Cardiac fibroblast (primary cell): ENCODE measurements at places on chromosomes 5 and 9.
A peak's percentile ranks its signal among the peaks of the same experiment; 100 is the strongest.

DNA sequence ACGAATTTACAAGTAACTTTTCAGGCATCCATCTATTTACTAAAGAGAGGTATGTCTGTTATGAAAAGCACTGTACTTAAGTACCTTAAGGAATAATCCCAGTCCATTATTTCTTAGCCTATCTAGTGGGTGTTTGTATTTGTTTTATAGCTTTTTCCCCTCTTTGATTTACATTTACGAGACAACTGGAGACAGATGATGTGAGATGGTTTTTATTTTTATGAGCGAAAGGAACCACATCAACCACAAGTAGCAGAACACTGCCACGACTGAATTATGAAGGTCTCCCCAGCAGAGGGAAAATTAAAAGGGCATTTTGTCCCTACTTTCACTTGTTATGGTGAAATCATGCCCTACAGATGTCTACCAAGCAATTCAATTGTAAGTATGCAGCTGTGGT lies 357.8 kb downstream of the NFIB start:
- DNase-seq = no peak

GRCh38 chr5:127307868-127308267 lies 17.3 kb downstream of the MEGF10 start:
- no peak for DNase-seq

DNA sequence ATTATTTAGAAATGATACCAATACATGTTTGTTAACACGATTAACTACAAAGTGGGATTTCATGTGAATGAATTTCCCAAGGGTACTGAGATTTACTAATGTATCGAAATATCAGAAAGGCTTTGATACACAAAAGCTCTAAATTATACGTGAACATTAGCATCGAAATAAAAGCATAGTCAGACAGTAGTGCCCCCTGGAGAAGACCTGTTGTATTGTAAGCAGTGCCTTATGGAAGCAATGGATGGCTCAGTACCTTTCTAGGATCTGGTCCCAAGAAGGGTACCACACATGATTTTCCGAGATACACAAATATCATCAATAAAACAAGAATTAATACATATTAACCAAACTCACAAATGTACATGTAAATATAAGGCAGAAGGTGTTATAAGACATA lies 153.8 kb downstream of the CDH12 start:
- DNase-seq = no peak

DNA sequence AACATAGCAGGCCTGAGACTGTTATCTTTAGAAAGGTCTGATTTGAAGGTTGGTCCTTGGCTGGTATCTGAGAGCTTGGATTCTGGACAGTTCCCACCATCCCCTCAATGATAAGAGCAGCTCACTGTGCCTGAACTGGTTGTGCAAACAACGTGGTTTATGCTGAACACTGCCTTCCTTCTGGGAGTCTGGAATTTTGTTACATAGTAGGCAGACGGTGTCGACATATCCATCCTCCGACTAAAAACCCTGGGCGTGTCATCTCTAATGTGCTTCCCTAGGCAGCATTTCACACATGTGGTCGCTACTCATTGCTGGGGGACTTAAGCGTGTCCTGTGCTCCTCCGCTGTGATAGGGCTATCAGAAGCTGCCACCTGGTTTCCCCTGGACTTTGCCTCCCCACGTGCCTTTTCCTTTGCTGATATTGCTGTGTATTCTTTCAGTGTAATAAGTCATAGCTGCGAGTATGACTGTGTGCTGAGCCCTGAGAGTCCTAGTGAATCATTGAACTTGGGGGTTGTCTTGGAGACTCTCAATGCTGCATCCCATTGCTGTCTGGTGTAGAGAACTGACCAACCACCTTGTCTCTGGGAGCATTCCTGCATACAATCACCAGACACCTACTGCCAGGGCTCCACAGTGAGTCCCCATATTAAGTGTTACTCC lies 119.1 kb upstream of the TBC1D2 start:
- peak; percentile 97 for DNase-seq

- DNase-seq = no peak
Measured at GRCh38 chr5:34604119-34604675, 51.9 kb upstream of the RAI14 start.

DNA sequence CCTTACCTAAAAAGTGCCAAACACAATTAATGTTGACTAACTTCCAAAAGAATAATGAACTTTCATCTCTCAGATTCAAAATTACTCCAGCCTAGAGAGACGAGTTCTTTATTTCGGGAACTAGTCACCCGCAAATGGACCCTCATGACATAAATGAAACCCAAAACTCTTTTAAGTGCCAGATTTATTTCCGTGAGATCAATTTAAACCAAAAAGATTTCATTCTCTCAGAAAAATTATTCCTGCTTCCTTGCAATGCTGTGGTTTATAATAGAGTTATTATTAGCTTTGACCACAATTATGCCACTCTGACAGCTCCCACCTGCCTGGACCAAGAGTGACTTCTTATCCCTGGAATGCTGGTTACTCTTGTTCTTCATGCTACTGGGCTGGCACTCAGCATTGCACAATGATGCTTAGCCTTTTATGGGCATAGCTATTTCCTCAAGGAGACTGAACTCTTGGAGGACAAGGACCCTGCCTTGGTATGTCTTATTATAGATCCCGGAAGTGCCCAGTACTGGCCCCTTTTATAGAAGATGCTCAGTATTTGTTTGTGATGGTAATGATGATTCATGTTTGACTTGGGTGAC lies 183.5 kb downstream of the SNX18 start:
- peak; percentile 97 for DNase-seq

DNA sequence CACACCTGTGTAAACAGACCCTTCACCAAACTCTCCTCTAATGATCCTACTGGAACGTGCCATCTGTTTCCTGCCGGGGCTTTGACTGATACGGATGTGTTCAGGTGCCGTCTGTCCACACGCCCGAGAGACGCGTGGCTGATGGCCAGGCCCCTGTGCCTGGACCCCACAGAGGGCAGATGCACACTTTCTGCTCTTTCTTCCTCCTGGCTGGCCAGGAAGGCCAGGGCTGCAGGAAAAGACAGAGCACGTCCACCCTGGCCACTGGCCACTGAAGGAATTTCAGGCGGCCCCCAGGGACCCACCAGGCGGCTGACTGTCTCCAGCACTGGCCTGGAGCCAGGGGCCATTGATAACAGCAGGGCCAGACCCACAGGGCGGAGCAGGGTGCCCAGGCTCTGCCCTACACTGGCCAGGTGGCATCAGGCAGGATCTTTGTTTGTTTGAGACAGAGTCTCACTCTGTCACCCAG lies 3.6 kb upstream of the ENG start:
- peak; percentile 57 for DNase-seq

DNA sequence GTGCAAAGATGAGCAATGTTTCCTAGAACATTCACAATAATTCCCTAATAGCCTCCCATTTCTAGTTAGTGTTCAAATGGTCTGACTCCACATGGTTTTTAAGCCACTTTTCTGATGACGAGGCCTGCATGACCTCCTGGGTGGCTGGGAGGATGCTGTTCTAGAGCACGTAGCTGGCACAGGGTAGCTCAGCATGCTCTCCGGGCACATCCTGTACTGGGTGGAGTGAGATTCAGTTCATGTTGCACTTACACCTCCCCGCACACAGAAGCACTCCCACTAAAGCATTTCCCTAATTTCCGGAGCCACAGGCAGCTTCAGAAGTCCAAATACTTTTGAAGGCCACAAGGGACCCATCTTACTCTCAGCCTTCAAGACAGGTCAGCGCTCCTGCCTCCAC lies 159.8 kb upstream of the LHFPL2 start:
- no peak for DNase-seq

DNA sequence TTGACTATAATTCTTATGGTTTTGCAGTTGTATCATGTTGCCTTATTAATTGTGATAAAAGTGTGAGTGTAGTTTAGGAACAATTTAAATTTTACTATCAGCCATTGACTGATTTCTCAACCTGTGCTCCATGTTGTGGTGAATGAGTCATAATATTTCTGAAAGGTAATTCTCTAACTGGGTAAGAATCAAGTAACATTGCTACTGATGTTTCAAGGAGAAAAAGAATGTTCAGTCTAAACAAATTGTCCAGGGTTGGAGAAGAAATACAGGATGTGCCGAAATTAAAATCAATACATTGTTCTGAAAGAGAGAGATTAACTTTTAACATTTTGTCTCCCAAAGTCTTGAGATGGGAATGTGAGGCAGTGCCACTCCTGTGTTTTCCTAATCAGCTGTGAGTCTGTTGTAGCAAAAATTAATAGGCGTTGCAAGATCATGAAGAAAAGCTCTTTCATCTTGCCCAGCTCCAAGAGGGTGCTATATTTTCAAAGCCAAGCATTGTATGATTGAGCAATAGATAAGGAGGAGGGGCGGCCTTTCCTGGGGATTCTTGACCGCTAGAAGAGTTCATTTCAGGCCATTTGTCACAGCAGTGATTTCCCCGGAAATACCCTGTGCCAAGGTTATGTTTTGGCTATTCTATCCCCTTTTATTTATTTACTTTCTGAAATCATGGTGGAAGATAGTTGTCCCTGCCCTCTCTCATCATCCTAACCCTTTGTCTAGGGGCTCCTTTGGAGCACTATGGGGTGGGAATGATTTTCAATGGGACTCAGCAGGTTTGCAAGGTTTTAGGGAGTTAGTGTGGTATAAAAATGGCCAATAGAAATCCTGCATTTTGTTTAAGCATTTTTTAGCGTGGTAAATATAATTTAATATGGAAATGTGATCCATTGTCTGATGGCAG lies 151.6 kb downstream of the FOCAD start:
- DNase-seq = peak; percentile 41

- DNase-seq = no peak
Measured at GRCh38 chr9:37198039-37198729, 77.8 kb downstream of the ZCCHC7 start.

DNA sequence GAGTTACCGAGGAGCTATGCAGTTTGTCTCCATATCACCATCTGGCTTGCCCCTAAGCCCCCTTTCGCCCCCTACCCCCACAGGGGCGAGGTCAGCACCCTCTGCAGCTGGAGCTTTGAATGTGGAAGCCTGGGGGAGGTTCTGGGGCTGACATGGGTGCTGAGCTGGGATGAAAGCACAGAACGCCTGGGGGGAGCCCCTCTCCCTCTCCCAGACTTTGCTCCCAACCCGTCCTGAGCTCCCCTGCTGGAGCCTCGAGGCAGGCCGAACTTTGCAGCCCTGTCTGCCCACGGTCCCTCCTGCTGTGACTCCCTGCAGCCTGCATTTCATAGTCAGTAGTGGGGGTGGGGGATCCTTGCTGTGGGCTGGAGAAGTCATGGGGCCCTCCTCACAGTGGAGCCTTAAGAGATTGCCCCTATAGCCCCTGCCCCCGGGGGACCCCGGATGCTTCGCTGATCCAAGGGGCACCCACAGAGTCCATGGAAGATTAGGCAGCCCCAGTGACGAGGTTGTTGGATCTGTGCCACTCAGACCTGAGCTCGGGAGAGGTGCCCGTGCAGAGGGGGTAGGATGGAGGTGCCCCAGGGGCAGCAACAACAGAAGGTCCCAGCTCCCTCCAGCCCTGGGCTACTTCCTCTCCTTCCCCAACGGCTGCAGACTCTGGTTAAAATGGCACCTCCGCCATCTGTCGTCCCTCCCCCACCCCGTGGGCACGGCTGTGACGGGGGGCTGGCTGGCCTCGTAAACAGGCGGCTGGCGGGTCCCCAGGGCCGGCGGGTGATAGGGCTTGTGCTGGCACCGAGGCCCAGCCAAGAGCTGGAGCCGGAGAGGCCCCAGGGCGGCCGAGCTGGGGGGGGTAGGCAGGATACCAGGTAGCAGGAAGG lies 162.0 kb downstream of the C9orf50 start:
- no peak for DNase-seq

DNA sequence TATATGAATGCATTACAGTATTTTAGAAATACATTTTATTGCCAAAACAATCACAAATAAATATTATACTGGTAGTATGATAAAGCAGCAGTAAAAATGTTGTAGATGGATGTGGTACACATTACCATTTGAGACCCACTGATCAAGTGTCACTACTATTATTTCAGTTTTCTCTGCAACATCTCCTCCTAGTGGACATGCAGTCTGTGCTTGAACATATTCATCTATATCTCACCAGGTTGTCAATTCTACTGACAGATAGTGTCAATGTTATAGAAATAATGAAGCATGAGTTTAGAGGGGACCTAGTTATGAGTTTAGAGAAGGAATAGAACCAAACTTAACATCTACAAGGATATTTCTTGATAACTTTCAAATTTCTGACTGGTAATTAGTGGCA lies 39.2 kb upstream of the ELOVL7 start:
- DNase-seq = peak; percentile 44

- DNase-seq = peak; percentile 95
Measured at GRCh38 chr5:77030097-77031071, at the start of gene AGGF1. TSS of gene AGGF1 (plus strand) at chr5:77030404. CDS start at chr5:77030767, 363 bp downstream.

GRCh38 chr5:56406838-56407237 lies 173.7 kb upstream of the ANKRD55 start:
- no peak for DNase-seq

- no peak for DNase-seq
Measured at GRCh38 chr9:136225366-136225747, 20.3 kb downstream of the QSOX2 start.

DNA sequence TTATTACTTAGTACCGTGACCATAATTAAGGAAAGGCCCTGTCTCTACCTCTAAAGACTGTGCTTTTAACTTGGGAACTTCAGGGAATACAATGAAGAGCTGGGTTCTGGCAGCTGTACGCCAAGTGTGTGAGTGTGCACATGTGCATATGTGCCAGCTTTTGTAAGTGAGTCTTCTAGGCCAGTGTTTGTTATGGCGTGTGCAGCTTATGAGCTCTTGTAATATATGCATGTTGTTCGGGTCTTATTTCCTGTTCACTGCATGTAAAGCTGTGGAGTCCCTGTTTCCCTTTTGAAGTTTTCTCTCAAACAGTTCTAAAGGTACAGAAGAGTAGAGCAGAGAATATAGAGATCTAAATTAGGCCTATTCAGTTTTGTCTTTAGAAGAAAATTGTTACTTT lies 30.5 kb downstream of the TGFBR1 start:
- no peak for DNase-seq

GRCh38 chr5:135710045-135710675 lies 124.3 kb upstream of the SLC25A48 start:
- no peak for DNase-seq

DNA sequence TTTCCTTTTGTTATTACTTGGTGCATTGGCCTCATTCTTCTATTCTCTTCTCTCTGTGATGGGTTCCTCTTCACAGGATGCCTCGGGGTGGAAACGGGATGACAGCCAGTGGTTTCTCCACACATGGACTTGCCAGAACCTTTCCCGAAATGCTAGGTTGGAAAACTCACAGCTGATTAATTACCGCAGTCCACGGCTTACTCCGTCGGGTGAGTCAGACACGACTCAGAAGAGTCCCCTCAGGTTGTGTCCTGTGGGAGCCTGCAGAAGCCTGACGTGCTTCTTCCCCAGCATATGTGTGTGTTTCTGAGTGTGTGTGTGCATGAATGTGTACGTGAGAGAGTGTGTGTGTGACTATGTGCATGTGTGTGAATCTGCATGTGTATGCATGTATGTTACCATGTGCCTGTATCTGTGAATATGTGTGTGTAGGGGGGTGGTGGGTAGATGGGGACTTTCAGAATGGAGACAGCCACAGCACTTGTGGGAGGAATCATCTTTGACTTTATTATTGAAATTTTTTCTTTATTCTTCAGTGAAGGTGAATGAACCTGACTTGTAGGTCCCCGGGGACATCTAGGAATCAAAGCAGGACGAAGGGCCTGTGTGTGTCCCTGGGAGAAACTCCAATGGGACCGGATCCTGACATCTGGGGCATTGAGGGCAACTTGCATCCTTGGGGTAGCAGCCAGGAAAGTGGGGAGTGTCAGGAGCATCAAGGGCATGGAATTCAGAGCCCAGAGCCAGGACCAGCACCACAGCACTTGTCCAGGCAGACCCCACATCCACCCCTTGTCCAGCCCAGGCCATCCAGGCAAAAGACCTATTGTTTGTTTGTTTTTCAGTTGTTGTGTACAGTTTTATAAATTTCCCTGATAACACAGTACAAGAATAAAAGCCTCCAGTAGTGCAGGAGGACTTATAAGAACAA lies 21.9 kb upstream of the MED10 start:
- DNase-seq = peak; percentile 44

- DNase-seq = no peak
Measured at GRCh38 chr5:119031011-119031886, 39.6 kb upstream of the DMXL1 start.
